Muscle of leg (tissue), 16 donors: ENCODE measurements at places on chromosomes 2 and 18.

GRCh38 chr2:217864963-217865772, 137.6 kb downstream of the TNS1 start:
- H3K36me3 ChIP-seq = peaks cover 68% of the 10 kb centered on the region
- peaks cover 62% of the 10 kb centered on the region for H3K4me1 ChIP-seq
- no peak overlapping the region for H3K4me3 ChIP-seq
- H3K27ac ChIP-seq = no peak overlapping the region
- H3K27me3 ChIP-seq = no peaks in the 10 kb centered on the region

DNA sequence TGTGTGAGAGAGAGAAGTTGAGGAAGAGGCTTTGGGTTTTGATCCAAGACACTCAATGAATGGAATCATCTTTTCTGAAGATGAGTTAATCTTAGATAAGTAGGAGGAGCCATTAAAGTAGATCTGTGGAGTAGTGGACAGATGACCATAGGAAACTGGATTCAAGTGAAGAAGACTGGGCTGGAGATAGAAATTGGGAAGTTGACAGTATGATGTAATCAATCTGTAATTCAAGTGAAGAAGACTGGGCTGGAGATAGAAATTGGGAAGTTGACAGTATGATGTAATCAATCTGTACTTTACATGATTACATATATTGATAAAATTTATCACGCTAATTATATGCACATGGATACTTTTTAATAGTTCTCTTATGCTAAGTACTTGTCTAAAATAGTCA, 92.8 kb downstream of the PHLPP1 start:
- H3K4me1 ChIP-seq = no peaks in the 10 kb centered on the region
- no peak overlapping the region for H3K4me3 ChIP-seq
- H3K27ac ChIP-seq = no peak overlapping the region

GRCh38 chr2:990970-991369, 40.3 kb downstream of the SNTG2 start:
- no peaks in the 10 kb centered on the region for H3K36me3 ChIP-seq
- DNase-seq = no peak

DNA sequence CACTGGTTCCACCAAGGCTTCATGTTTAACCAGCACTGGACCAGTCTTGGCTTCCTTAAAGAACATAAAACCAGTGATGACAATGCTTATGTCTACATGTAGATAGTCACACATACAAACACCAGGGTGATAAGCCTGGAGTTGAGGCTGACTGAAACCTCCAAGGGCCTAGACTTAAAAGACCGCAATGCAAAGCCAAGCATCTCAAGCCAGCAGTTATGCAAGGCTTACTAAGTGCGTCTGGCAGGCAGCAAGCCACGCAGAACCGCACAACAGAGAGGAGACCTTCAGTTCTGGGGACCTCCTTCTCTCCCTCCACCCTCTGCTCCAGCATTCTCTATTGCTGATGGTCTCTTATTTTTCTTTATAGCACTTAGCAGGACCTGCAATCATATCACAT, 63.2 kb upstream of the ACAA2 start:
- no peaks in the 10 kb centered on the region for H3K4me1 ChIP-seq
- H3K27me3 ChIP-seq = peaks cover 3% of the 10 kb centered on the region
- no peak overlapping the region for H3K4me3 ChIP-seq
- H3K36me3 ChIP-seq = no peaks in the 10 kb centered on the region
- no peak for DNase-seq
- H3K27ac ChIP-seq = no peak overlapping the region

DNA sequence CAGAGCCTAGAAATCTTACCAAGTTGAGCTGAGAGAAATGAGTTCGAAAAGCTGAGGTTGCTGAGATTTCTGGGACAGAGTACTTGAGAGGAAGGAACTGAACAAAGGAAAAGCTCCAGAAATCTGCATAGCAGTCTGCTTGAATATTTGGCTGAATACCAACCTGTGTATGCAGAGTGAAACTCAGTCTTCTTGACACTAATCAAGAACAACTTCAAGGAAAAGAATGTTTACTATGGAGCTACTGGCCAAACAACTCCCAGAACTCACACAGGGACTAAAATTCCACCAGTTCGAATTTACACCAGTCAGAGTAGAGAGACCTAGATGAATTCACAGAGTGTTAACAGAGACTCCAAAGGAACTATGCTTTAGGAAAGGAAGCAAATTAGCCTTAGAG, 66.5 kb downstream of the USP37 start:
- H3K4me3 ChIP-seq = no peak overlapping the region
- H3K36me3 ChIP-seq = peaks cover 9% of the 10 kb centered on the region
- no peaks in the 10 kb centered on the region for H3K27me3 ChIP-seq
- peak; percentile 60 for DNase-seq

GRCh38 chr2:105362862-105363591, 25.7 kb downstream of the C2orf49 start:
- peak overlapping the region; percentile 54 for H3K27ac ChIP-seq
- H3K27me3 ChIP-seq = no peaks in the 10 kb centered on the region
- no peak overlapping the region for H3K4me3 ChIP-seq
- DNase-seq = peak; percentile 86
- peaks cover 8% of the 10 kb centered on the region for H3K4me1 ChIP-seq
- peaks cover 70% of the 10 kb centered on the region for H3K36me3 ChIP-seq

- H3K27ac ChIP-seq = peak overlapping the region; percentile 74
- H3K36me3 ChIP-seq = no peaks in the 10 kb centered on the region
- peaks cover 24% of the 10 kb centered on the region for H3K4me1 ChIP-seq
These were observed 23.1 kb upstream of the GPC1 start for GRCh38 chr2:240412211-240412861.

DNA sequence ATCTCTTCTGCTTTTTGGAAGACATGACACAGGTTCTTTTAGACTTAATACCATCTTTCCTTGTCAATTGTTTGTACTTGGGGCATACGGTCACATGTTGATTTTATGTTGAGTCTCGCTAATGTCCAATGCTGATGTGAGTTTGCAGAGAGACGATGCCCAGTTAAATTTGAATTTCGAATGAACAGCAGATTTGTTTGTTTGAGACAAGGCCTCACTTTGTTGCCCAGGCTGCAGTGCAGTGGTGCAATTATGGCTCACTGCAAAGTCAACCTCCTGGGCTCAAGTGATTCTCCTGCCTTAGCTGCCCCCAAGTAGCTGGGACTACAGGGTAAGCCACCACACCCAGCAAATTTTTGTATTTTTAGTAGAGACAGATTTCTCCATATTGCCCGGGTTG, 473.5 kb downstream of the RIT2 start:
- no peak for DNase-seq
- H3K27me3 ChIP-seq = no peaks in the 10 kb centered on the region
- H3K36me3 ChIP-seq = no peaks in the 10 kb centered on the region
- H3K27ac ChIP-seq = no peak overlapping the region

DNA sequence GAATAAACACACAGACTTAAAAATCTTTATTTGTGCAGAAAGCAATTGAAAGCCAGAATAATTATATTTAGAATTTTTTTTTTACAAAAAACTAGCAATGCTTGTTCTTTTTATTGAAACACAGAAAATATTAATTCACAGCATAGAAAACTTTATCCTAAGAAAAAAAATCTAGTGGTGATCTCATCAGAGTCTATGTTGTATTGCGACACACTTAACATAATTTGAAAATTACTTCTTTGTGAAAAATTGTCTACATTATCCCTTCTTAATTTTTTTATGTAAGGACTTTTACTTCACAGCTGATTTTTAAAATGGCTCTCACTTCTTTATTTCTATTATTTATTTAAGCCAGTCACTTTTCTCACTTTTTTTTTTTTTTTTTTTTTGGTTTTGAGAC, 103.4 kb downstream of the LDLRAD4 start:
- H3K36me3 ChIP-seq = no peaks in the 10 kb centered on the region
- peaks cover 3% of the 10 kb centered on the region for H3K4me1 ChIP-seq
- DNase-seq = no peak
- no peak overlapping the region for H3K4me3 ChIP-seq
- H3K27ac ChIP-seq = no peak overlapping the region

- no peaks in the 10 kb centered on the region for H3K36me3 ChIP-seq
- H3K4me3 ChIP-seq = no peak overlapping the region
- peaks cover 30% of the 10 kb centered on the region for H3K4me1 ChIP-seq
- no peak overlapping the region for H3K27ac ChIP-seq
- no peak for DNase-seq
These were observed 115.9 kb downstream of the RPIA start for GRCh38 chr2:88807237-88807962.

GRCh38 chr2:225020168-225020849, 22.0 kb downstream of the DOCK10 start:
- no peaks in the 10 kb centered on the region for H3K4me1 ChIP-seq
- no peak for DNase-seq
- no peak overlapping the region for H3K4me3 ChIP-seq
- no peak overlapping the region for H3K27ac ChIP-seq
- no peaks in the 10 kb centered on the region for H3K27me3 ChIP-seq

DNA sequence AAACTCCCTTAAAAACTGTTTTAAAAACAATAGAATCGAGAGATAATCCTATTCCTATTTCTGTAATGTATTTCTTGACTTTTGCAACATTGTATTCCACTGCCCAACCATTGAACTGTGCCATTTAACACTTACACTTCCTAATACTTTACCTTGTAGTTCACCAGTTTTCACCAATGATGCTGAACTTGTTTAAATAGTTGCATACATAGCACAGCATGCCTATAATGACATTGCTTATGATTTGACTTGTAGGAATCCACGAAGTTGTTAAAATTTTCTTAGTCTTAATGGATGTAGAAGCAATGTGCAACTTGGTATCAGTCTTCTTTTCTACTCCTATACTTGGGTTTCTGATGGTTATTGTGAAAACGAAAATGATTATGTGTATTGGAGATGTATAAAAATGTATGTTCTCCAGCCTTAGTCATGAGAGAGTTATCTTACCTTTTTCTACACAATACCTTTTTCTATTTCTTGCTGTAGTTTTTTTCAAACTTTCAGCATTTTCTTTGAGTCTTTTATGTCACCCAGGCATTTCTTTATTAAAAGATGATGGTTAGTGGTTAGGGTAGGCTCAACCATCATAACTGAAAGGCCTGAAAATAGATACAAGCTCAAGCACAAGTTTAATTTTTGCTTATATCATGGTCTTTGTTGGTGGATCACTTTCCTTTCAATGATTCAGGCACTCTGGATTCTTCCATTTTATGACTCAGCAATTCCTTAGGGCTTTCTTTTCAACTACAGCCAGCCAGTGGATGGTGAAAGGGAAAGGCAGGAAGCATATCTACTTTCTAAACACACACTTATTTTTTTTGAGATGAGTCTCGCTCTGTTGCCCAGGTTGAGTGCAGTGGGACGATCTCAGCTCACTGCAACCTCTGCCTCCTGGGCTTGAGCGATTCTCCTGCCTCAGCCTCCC, 9.4 kb downstream of the GPD2 start:
- H3K27me3 ChIP-seq = no peaks in the 10 kb centered on the region
- H3K36me3 ChIP-seq = peaks cover 3% of the 10 kb centered on the region
- H3K4me1 ChIP-seq = no peaks in the 10 kb centered on the region
- H3K4me3 ChIP-seq = no peak overlapping the region
- H3K27ac ChIP-seq = no peak overlapping the region
- DNase-seq = peak; percentile 23

DNA sequence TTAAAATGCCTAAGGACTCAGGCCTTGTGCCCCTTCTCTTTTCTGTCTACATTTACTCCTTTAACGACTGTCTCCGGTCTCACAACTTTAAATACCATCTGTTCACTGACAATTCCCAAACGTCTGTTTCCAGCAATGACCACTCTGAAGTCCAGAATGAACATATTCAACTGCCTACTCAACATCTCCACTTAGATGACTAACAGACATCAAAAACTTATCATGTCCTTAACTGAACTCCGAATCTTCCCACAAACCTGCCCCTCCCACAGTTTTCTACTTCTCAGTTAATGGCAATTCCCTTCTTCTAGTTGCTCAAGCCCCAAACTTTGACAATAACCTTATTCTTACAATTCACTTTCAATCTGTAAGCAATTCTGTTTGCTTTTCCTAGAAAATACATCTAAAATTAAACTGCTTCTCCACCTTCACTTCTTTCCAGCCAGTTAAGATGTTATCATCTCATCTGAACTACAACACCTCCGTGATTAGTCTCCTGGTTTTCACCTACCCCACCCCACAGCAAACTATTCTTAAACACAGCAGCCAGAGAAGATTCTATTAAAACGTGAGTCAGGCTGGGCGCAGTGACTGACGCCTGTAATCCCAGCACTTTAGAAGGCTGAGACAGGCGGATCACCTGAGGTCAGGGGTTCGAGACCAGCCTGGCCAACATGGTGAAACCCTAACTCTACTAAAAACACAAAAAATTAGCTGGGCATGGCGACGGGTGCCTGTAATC, 2.8 kb downstream of the C1D start:
- no peak overlapping the region for H3K27ac ChIP-seq
- no peak for DNase-seq
- H3K36me3 ChIP-seq = no peaks in the 10 kb centered on the region
- no peak overlapping the region for H3K4me3 ChIP-seq
- H3K27me3 ChIP-seq = no peaks in the 10 kb centered on the region
- no peaks in the 10 kb centered on the region for H3K4me1 ChIP-seq

DNA sequence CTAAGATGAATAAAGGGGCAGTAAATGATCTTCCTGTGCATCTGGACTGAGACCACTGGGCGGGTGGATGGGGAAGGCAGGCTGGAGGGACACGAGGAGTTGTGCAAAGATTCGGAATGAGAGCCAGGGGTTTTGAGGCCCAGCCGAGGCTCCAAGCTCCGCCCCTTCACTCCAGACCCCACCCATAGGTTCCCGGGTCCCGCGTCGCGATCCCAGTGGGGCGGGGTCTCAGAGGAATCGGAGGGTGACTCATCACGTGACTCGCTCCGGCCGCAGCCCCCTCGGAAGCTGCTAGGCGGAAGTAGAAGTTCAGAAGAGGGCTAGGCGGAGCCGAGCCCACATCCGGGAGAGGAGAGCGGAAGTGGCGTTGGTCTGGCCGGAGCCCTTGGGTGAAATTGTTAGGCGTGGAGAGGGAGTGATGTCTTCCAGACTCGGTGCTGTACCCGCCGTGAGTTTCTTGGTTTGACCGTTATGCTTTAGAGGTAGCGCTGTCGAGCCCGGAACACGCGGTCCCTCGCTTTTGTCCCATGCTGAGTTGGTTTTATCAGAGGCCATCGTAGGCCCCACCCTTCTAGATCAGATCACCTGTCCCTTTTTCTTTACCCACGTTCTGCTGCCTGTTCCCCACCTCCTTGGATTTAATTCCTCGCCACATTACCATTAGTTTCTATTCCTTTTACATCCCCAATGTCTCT, at the start of gene ZNF512:
Gene ZNF512, plus strand, starts transcription at position 348 of the 695 bp plus-strand sequence. Its CDS starts 71 bp downstream, at position 419.
- peak within 1 kb of the TSS; percentile 90 for H3K4me3 ChIP-seq
- no peaks in the 10 kb centered on the region for H3K36me3 ChIP-seq
- DNase-seq = peak; percentile 95

GRCh38 chr18:57352271-57352701, at the start of gene ST8SIA3:
Gene ST8SIA3 (plus strand): TSS chr18:57352557. CDS start chr18:57352847, 290 bp downstream.
- H3K27ac ChIP-seq = no peak within 1 kb of the TSS
- H3K27me3 ChIP-seq = peaks cover 34% of the 10 kb centered on the region
- H3K36me3 ChIP-seq = no peaks in the 10 kb centered on the region
- H3K4me1 ChIP-seq = peaks cover 3% of the 10 kb centered on the region
- no peak within 1 kb of the TSS for H3K4me3 ChIP-seq
- no peak for DNase-seq

DNA sequence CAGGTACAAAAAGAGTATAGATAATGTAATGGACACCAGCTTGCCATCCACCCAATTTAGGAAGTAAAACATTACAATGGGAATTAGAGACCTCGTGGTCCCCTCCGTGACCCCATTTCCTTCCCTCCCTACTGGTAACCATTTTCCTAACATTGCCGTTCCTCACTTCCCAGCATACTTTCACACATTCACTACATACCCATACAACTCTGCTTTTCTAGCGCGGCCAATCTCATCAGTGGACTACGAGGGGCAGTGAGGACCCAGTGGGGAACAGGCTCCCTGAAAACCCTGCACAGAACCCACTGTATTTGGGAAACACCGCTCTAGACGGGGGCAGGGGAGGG, 1.1 kb downstream of the ENOSF1 start:
- H3K4me3 ChIP-seq = peak overlapping the region; percentile 82
- H3K27ac ChIP-seq = peak overlapping the region; percentile 76
